ENCODE measurements at places on chromosomes 4 and X.

GRCh38 chr4:54318904-54319303 is 89.8 kb downstream of the PDGFRA start:
- DNase-seq, result no peak
- H3K36me3 ChIP-seq, result no peaks in the 10 kb centered on the region
- no peak overlapping the region for H3K4me3 ChIP-seq
- H3K27ac ChIP-seq, result no peak overlapping the region
- no peaks in the 10 kb centered on the region for H3K27me3 ChIP-seq

- no peaks in the 10 kb centered on the region for H3K36me3 ChIP-seq
- no peak overlapping the region for H3K4me3 ChIP-seq
- H3K27ac ChIP-seq, result no peak overlapping the region
- no peak for DNase-seq
- no peaks in the 10 kb centered on the region for H3K4me1 ChIP-seq
These were observed 289.8 kb downstream of the ARHGAP10 start for GRCh38 chr4:148021686-148022085.

DNA sequence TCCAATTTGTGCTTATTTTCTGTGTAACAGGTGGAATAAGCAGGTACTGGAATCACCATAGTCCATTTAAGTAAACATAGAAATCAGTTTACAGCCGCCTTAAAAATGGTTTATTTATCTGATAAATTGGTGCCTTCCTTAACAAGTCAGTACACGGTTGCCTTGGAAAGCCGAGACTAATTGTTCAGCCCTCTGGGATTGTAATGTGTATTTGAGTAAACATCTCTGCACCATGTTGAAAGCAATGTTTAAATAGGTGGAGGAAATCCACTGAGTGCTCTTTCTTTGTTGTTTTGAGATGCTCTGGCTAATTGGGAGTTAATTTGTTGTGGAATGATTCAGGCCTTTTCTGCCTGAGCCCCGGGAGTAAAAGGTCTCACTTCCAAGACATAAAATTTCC is 45.7 kb upstream of the ADRA2C start:
- no peak overlapping the region for H3K27ac ChIP-seq
- no peaks in the 10 kb centered on the region for H3K36me3 ChIP-seq
- DNase-seq, result no peak
- H3K4me1 ChIP-seq, result no peaks in the 10 kb centered on the region
- no peak overlapping the region for H3K4me3 ChIP-seq

- H3K27me3 ChIP-seq, result no peaks in the 10 kb centered on the region
- H3K27ac ChIP-seq, result no peak overlapping the region
- DNase-seq, result no peak
- no peaks in the 10 kb centered on the region for H3K4me1 ChIP-seq
- H3K4me3 ChIP-seq, result no peak overlapping the region
These were observed 66.9 kb downstream of the MANBA start for GRCh38 chr4:102693861-102694260.

All from CD8-positive, alpha-beta memory T cell (primary cell).